ENCODE measurements at places on chromosomes 16 and 17.

GRCh38 chr17:51463353-51463752, 203.0 kb downstream of the UTP18 start:
- no peak for DNase-seq

GRCh38 chr17:75476271-75476671, 19.8 kb downstream of the TMEM94 start:
- DNase-seq, result no peak

GRCh38 chr16:11340710-11341109, 4.5 kb upstream of the RMI2 start:
- DNase-seq, result no peak

- DNase-seq, result no peak
Observed at GRCh38 chr17:19867079-19867328, 732 bp downstream of the ULK2 start.

GRCh38 chr17:73061161-73061560, 31.3 kb downstream of the SLC39A11 start:
- no peak for DNase-seq

DNA sequence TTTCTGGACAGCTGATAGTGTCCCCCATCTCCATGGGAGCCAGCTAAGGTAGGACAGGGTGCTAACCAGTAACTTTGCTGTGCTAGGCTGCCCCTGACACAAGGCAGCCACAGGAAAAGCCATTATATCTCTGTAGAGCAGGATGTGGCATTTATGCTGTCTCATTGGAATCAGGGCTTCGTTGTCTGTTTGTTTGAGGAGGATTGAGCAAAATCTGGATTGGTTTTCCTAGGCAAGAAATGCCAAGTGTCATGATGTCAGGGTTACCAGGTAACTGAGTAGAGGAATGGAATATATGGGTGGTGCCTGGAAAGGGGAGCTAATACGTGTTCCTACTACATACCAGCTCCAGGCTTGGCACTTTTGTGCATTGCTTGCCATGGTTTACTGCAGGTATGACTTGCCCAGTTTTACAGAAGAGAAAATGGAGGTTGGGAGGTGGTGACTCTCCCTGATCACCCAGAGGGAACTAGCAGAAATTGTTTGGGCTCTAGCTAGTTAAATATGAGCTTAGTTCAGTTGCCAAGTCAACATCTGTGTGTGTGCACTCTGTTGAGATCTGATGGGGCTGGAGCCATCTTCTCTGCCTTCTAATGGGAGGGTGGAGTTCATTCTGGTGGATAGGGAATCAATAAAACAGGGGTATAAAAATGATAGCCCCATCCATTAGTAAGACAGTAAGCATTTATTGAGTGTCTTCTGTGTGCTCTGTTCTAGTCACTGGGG, 33.9 kb downstream of the GNAO1 start:
- DNase-seq, result no peak

DNA sequence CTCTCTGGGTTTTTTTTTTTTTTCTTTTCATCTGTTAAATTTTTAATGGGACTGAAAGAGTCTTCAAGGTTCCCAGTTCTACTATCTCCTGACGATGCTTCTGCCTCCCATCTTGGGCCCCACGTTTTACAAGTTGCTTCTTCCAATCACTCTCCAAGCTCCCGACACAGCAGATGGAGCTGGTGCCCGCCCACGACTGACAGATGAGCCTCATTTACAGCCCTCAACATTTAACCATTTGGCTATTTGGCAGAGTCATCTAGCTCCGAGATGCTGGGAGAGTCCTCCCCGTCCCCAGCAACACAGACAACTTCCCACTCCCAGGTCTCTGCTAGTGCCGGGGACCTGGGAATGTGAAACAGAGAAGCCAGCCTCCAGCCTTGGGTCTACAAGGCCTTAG, 276.9 kb downstream of the SHISA9 start:
- no peak for DNase-seq

- no peak for DNase-seq
Observed at GRCh38 chr17:48723423-48724250, 652 bp downstream of the PRAC2 start.

GRCh38 chr16:69320740-69321073, 9.6 kb downstream of the VPS4A start:
- no peak for DNase-seq
